ENCODE measurements at places on chromosomes 5 and 9.

- DNase-seq, result no peak
Measured at GRCh38 chr5:64944868-64945267, 176.1 kb downstream of the CWC27 start.

DNA sequence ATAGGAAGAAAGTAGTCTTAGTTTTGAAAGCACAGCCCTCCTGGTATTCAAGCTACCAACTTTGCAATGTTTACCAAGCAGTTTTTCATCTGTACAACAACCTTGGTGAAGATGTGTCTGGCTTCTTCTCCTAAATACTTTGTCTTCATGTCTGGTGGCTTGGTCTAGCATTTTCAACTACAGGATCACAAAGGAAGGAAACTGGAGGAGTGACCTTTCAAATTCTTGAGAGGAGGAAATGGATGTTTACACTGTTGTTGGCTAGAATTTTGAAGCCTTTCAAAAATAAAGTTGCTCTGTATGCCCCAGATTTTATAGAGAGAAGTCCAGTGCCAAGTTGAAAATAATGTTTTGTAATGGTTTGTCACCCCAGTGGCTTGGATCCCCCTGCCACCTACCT is 16.3 kb downstream of the PAM start:
- no peak for DNase-seq

- no peak for DNase-seq
Measured at GRCh38 chr5:97541864-97542263, 358.8 kb upstream of the RIOK2 start.

- no peak for DNase-seq
Measured at GRCh38 chr9:114384341-114384740, 3.4 kb downstream of the AKNA start.

DNA sequence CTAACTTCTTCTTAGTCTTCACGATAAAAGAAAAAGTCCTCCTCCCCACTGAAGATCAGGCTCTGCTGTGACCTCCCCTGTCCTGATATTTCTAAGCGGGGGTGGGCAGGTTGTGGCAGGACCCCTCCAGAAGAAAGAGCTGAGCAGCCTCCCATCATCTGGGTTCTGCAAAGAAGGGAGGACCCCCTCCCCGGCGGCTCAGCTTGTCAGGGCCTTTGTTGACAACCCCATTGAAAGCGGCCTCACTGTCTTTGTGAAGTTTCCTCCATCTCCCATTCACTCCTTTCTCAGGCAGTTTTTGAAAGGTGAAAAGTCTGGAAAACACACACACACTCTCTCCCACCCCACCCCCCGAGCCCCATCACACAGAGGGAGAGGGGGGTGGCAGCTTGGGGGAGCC is 26.2 kb upstream of the BARHL1 start:
- no peak for DNase-seq

- no peak for DNase-seq
Measured at GRCh38 chr5:142600611-142601358, 85.1 kb downstream of the FGF1 start.

DNA sequence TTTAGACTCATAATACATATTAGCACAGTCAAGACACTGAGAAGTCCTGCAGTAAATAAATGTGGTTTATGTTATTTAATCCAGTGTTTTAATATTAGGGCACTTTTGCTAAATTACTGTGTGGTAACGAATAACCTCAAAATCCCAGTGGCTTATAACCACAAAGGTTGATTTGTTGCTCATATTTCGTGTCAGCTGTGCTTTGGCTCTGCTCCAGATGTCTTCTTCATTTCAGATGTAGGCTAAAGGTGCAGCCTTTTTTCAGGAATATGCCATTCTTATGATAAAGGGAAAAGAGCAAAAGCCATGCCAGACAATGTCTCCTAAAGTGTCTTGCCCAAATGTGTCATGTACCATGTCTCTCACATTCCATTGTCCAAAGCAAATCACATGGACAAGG is 144.8 kb downstream of the BRINP1 start:
- DNase-seq, result no peak

- peak; percentile 63 for DNase-seq
Measured at GRCh38 chr9:15306068-15306756, 804 bp downstream of the TTC39B start.

GRCh38 chr5:149387081-149387631 is 8.1 kb upstream of the IL17B start:
- DNase-seq, result no peak

DNA sequence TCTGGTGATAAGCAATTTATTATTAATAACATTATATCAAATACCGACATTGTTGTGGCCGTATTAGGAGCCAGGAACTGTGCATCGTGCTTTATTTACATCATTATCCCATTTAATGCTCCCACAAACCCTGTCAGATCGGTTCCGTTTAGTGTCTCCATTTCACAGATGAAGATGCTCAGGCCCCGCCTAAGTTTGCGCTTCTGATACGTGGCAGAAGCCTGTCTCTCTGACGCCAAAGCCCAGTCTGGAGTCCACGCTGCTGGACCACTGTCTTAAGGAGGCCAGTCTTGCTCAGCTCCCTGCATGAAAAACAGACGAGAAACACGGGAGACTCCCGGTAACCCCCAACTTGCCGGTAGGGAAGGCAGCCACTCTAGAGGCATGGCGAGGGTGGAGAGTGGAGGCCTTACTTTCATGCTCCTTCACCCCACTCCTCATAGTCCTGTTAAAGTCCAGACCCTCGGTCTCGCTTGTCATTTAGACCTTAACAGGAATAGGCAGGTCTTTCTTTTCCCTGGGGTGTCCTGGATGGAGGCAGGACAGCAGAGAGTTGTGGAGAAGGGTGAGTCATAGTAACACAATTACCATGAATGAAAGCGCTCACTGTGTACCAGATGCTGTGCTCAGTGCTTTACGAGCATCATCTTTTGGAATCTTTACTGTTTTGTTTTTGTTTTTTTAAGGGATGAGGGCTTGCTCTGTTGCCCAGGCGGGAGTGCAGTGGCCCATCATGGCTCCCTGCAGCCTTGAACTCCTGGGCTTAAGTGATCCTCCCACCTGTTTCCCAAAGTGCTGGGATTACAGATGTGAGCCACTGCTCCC is 872 bp downstream of the TXNDC15 start:
- peak; percentile 19 for DNase-seq

- no peak for DNase-seq
Measured at GRCh38 chr9:137811283-137811870, 66.2 kb upstream of the CACNA1B start.

DNA sequence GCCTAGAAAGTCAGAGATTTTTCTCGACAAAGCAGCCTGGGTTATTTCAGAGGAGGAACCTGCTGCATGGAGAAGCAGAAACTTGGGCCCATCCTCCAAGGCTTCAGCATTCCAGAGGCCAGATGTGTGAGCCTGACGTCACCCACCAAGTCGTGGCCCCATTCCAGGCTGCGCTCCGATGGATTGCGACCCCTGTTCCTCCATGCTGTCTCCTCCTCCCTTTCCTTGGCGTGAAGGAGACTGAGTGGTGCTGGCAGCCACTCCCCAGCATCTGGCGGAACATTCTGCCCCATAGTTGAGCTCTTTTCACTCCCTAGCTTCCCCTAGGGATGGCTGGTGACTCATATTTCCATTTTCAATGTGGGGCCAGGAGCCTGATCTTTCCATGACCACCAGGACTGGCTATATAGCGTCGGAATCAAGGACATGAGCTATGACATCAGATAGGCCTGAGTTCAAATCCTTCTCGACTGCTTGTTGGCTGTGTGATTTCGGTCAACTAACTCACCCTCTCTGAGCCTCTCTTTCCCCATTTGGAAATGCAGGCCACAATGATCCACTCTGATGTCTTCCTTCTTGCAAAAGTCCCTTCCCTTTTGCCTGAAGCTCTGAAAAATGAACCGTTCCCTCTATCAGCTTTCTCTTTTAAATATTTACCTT is 24.5 kb upstream of the DUSP1 start:
- no peak for DNase-seq

GRCh38 chr9:115164511-115164974 is 46.6 kb upstream of the TNC start:
- no peak for DNase-seq

DNA sequence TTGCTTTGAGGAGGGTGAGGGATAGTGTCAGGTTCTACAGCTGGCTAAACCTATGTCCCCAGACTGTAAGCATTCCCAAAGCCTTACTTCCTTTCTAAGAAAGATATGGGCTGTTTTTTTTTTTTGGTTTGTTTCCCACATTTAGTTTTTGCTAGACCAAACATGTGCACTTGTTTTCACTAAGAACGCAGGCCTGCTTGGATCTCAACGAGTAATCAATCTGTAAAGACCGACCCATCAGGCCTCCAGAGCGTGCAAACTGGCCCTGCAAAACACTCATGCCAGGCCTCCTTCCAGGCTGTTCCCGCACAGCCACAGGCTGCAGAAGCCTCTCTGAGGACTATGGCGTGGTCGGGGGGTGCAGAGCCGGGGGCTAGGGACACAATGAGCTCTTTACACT is 304.8 kb upstream of the PANK3 start:
- no peak for DNase-seq

- no peak for DNase-seq
Measured at GRCh38 chr9:86665416-86665815, 281.9 kb downstream of the GAS1 start.

DNA sequence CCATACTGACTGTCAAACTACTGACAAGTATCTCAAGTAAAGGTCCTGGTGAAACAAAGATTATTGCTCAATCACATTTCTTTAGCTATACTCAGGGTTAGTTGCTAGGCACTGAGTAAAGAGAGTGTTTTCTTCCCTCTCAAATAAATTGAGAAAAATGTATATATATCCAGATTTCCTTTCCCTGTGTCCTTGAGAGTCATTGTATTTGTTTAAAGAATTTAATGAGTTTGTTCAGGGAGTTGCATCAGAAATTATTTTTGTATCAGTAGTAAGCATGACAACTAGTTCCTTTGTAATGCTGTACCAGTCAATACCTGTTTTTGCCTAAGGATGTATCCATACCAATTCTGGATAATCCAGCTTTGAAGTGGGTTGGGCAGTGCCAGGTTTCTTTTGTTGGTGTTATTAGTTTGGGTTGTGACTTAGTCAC is 3.2 kb upstream of the ANKHD1 start:
- DNase-seq, result no peak

GRCh38 chr9:136257381-136258298 is 12.0 kb upstream of the QSOX2 start:
- no peak for DNase-seq

GRCh38 chr9:21533597-21533996 is 51.5 kb upstream of the IFNE start:
- DNase-seq, result no peak

GRCh38 chr5:1526681-1527131 is 2.9 kb upstream of the LPCAT1 start:
- DNase-seq, result no peak

GRCh38 chr5:100232736-100233135 is 302.4 kb upstream of the FAM174A start:
- DNase-seq, result peak; percentile 20

DNA sequence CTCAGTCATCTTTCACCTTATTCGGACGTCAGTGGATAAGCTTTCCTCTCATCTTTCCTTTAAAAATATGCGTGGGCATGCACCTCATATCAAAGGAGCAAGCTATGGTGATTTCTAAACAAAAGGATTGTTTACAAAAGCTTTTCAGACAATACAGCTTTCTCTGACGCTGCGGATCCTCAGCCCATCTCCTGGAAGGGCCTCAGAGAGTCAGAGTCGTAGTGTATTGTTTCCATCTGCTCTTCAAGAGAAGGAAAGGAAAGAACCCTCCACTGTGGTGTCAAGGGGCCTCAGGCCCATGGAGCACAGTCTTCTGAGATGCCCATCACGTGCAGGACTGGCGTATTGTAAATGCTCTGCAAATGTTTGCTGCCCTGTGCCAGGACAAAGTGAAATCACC is 163.4 kb upstream of the MAP1B start:
- DNase-seq, result no peak

DNA sequence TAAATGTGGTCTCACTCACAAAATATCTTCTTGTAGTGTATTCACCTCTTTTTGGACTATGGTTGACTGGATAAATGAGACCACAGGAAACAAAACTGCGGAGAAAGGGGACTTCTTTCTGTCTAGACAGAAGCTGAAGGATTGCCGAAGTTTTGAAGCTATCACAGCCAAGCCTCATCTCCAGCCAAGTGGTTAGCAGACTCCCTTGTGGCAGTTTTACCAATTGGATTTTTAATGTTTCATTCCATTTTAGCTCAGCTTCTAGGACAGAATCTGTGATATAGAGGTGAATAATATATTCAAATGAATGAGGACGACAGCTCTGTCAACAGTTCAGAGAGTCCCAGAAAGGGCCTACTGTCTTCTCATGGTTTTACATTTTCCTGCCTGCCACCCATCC is 215.7 kb upstream of the ZNF608 start:
- DNase-seq, result no peak

DNA sequence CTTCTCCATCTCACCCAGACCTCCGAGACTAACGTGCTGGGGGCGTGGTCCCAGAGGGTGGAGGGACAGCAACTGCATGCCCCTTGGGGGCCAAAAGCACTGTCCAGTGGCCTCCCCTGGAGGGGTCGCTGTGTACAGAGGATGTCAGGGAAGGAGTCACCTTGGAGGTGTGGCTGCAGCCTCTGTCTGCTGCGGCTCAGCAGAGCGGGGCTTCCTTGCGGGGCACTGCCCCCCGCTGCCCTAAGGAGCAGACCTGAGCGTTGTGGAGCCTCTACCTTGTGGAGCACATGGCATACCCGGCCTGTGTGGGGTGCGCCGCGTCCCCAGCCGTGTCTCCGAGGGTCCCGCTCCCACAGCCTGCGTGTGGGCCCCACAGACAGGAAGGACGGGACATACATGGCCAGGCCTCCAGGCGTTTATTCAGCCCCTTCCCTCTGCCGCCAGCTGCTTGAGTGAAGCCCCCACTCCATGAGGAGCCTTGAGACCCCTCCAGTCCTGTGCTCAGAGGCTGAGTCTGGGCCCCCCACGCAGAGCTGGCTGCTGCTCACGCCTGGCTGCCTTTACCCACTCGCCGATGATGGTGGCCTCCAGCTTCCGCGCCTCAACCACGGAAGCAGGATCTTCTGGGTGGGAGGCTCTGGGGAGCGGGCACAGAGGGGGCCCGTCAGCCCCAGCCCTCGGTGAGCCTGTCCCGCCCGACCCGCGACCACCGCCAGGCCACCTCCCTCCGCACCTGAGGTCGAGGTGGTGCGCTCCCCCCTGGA is 4.2 kb downstream of the DPP7 start:
- DNase-seq, result no peak

DNA sequence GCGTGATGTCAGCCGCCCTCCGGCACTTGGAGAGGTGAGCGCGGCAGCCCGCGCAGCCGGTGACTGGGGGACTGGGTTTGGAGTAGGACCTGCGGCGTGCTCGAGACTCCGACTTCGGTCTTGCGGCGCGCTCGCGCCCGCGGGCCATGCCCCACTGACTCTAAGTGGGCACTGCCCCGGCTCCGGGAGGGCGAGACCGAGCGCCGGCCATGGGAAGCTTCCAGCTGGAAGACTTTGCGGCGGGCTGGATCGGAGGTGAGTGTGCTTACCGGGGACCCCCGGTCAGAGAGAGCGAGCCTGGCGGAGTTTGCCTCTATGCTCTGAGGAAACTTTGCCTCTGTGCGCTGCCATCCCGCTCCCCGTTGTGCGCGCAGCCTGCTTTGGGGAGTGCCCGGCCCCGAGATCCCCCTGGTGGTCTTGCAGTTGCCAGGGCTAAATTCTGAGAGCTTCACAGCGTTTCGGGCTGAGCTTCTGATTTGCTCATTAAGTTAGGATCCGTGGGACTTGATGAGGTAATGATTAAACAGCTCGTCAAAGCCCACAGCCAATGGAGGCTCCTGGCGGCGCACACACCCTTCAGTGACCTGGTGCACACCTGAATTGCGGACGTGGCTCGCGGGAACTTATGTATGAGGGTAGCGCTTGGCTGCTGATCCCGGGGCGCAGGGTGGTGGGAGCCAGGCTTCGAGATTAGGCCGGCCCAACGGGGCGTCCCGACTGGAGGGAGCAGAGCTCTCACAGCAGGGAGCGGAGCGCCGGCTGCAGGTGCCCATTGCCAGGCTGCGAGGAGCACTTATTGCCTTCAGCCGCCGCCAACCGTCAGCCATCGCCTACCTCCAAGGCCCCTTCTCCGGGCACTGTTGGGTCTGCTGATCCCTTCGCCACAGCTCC is at the start of gene SLC25A48:
TSS of gene SLC25A48 (plus strand) at position 25 of the 891 bp plus-strand sequence. CDS start at position 210, 185 bp downstream.
- peak; percentile 73 for DNase-seq
